ENCODE measurements at places on chromosomes 3 and 15.
A peak's percentile ranks its signal among the peaks of the same experiment; 100 is the strongest.

- DNase-seq = no peak
Measured at GRCh38 chr15:99021694-99022093, 14.1 kb upstream of the PGPEP1L start.

GRCh38 chr15:68500363-68501258, 68.6 kb upstream of the ITGA11 start:
- DNase-seq = no peak

- DNase-seq = no peak
Measured at GRCh38 chr3:141386611-141387111, 18.4 kb downstream of the ZBTB38 start.

DNA sequence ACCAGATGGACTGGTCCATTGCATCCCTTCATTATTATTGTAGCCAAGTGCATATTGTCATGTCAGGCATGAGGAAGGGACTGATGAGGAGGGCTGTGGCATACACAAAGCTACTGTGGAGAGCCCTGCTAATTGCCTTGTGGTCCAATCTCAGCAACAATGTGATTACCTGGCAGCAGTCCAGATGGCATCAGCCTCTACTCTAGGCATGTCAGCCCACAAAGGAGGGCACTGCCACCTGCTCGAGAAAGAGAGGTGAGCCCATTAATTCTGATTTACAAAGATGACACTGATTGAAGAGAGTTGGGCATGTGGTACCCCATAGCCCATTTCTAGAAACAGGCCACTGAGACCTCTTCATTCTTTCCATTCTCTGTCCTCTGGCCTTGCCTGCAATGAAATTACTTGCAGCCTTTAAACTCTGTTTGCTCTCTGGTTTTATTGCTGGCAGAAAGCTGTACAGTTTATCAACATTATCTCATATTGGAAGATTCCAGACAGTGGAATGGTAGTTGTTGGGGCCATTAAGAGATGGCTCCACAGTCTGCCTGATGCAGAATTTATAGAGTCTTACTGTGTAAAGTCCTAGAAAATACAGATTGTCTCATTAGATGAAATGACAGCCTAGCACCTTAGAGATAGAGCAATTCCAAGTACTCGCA, 307.7 kb downstream of the ARPP21 start:
- no peak for DNase-seq

DNA sequence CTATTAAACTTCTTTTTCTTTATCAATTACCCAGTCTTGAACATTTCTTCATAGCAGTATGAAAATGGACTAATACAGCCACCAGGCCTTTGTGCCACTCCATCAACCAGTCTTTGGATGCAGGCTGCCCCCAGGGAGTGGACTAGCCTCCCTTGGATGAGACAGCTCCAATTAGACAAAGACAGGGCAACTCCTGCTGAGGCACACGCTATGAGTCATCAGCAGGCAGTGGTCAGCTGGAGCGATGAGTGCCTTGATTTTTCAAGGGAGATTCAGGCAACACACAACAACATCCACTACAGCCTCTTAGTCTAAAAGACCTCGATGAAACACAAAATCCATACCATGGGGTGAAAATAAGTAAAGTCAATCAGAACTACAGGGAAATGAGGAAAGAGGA, 160.1 kb downstream of the ARRDC4 start:
- no peak for DNase-seq

DNA sequence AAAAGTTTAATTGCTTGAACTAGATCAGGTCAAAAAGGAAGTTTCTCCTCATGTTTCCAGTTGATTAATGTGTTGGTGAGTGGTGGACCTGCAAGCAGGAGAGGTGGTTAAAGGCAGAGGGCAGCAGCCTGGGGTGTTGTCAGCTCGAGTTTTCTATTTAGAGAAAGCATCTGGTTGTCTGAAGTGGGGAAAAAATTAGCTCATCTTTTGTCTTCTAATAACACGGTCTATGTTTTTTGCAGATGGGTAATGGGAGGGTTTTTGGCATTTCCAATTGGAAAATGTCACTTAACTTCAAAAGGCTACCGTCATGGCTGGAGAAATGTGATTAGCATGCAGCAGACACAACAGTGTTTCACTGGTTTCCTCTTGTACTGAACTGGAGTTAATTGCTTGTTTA, 122.6 kb downstream of the ITPR1 start:
- no peak for DNase-seq

DNA sequence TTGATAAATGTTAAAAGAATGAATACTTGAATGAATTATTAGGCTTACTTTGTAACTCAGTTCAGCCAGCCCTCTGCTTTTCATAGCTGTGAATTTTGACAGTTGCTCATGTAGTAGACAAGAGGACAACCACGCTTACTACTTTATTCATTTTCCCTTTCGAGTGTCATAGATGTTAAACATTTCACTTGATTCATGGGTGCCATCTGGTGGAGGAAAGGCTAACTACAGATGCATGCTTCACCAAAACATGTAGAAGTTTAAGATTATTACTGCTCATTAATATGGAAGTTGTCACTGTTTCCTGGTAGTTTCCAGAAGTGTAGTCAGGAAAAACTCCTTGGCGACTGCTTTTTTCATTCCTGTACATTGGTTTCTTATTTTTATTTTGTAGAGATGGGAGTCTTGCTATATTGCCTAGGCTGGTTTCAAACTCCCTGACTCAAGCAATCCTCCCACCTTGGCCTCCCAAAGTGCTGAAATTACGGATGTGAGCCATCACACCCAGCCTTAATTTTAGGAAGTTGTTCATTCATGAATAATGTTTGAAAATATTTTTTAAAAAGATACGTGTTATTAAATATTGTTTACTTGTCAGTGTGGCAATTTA, 163.2 kb downstream of the B3GALNT1 start:
- DNase-seq = peak; percentile 3

DNA sequence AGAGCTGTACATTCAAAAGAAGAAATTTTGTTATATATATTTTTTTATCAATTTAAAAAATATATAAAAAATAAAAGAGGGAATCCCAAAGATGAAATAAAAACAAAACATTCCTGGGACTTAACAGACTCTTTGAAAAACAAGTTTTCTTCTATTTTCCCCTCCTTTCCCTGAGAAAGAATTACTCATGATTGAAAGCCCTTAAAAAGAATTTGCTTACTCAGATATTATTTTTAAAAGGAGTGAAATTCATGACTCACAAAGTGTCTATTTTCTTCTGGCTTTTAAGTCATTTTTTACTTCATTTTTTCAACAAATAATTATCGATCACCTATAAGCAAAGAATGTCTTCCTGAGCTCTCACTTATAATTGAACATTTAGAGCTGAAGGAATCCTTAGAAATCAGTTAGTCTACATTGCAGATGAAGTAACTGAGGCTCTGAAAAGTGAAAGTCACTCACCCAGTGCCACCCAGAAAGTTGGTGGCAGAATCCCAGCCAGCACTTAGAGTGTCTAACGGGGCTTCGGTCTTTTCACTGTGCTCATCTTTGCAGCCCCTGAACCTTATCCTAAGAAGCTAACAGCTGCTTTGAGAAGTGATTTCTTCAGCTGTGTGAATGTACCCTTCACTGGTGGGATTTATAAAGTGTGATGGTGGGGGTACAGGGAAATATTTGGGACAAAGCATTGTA, 42.5 kb upstream of the NUDT16 start:
- no peak for DNase-seq

DNA sequence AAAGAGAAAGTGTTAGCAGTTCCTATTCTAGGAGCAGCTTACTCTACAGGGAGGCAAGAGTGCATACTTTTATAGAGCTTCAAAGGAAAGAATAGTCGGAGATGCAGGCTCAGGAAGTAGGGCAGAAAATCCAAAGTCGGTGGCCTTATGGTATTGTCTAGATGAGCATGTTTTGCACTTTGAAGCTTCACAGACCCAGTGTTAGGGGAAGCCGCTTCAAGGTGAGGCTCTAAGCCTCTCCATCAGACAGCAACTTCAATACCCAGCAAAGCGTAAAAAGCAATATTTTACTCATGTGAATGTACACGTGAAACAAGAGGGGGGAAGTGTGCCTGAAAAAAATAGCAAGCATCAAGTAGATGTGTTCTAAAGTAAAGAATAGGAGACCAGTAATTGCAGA, 125.6 kb upstream of the RASGRP1 start:
- DNase-seq = no peak

DNA sequence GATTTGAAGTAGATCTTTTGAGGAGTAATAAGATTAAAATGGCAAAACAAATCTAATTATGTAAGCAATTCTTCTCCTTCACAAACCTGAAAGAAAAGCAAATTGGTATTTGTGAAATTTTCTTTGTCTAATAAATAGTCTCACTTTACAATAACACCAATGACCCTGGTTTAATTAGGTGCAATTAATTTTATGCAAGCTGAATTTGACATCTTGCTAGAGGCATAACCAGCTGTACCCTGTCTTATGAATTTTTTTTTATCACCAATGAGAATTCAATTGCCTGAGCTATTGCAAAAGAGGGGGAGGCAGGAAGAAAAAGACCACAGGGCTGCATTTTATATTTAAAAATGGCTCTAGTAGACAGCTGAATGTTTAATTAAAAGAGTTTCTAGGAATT, 113.5 kb upstream of the IL12A start:
- DNase-seq = no peak

GRCh38 chr3:193870376-193871219, 265.4 kb upstream of the HES1 start:
- DNase-seq = no peak

DNA sequence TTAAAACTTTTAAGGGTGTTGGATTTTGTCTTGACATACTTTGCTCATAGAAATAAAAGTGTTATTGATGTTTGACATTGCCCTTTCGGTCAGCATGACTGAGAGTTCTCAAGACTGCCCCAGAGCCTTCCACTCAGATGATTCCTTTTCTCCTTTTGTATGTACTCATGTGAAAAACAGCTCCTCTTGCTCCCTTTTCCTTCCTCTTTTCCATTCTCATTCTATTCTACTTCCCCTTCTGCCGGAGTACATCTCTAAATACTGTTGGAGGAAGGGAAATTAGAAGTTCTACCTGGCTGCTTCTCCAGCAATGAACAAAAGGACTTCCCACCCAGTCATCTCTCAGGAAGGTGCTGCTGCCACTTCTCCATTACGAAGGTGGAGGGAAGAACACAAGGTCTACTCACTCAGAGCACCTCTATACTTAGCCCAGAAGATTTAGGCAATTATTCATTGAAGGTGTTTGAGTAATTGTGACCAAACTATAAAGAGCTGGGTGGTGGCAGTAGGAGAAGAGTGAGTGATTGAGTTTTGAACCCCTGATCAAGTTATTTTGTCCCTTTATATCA, 163.8 kb upstream of the MBNL1 start:
- no peak for DNase-seq

GRCh38 chr3:42122261-42123011, 31.3 kb downstream of the TRAK1 start:
- DNase-seq = no peak

GRCh38 chr3:196120291-196120951, 38.5 kb upstream of the TFRC start:
- DNase-seq = no peak

DNA sequence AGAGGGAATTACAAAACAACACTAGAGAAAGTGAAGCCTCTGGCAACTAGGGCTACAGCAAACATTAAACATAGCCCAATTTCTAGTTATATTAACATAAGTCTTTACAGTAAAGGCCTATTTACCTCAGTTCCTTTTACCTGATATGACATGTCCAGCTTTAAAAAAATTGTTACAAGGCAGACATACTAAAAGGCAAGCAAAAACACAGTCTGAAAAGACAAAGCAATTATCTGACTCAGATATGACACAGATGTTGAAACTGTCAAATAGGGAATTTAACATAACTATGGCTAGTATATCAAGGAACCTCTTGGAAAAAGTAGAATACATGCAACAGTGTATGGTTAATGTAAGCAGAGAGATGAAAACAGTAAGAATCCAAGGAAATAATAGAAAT, 238.6 kb downstream of the RAP2B start:
- DNase-seq = no peak

Measured in stimulated activated CD4-positive, alpha-beta T cell treated with anti-CD3 and anti-CD28 coated beads, Interleukin-15, amount 100 ng/mL, for 1 hour (primary cell).